Stimulated activated CD4-positive, alpha-beta T cell treated with anti-CD3 and anti-CD28 coated beads, Interleukin-15, amount 100 ng/mL, for 1 hour (primary cell): ENCODE measurements at places on chromosomes 7 and 10.

- no peak for DNase-seq
These were observed 64.7 kb downstream of the ZNF277 start for GRCh38 chr7:112271162-112271561.

DNA sequence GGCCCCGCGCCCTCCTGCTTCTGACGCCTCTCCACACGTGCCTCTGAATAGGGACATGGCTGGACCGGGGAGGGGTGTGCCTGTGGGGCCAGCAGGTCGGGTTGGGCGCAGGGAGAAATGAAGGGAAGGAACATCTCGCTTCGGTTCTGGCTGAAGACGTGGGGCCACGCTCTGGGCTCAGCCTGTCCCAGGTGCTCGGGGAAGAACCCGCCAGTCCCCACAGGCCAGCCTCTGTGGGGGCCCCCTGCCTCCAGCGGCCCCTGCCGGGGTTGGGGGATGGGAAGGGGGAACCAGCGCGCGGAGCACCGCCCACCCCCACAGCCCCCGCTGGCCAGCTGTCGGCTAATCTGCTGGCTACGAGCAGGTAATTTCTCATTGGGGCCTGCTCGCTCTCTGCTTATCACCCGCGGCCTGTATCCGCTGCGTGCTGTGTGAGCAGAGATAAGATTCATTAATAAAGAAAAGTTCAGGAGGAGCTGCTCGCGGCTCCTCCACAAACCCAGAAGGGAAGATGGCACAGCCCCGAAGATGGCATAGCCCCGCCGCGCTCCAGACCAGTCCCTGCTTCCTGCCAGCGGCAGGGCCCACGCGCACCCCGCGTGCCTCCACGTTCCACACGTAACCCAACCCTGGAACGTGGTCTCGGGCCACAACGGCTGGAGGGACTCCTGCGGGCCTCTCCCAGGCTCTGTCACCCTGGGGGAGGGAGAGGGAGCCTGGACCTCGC, 186.2 kb downstream of the ELFN1 start:
- no peak for DNase-seq

- no peak for DNase-seq
These were observed 603.7 kb upstream of the ADARB2 start for GRCh38 chr10:2340831-2341647.

- DNase-seq: no peak
These were observed 2.5 kb downstream of the HMX2 start for GRCh38 chr10:123150271-123150985.

- no peak for DNase-seq
These were observed 200.6 kb downstream of the GLRX3 start for GRCh38 chr10:130336617-130337304.

DNA sequence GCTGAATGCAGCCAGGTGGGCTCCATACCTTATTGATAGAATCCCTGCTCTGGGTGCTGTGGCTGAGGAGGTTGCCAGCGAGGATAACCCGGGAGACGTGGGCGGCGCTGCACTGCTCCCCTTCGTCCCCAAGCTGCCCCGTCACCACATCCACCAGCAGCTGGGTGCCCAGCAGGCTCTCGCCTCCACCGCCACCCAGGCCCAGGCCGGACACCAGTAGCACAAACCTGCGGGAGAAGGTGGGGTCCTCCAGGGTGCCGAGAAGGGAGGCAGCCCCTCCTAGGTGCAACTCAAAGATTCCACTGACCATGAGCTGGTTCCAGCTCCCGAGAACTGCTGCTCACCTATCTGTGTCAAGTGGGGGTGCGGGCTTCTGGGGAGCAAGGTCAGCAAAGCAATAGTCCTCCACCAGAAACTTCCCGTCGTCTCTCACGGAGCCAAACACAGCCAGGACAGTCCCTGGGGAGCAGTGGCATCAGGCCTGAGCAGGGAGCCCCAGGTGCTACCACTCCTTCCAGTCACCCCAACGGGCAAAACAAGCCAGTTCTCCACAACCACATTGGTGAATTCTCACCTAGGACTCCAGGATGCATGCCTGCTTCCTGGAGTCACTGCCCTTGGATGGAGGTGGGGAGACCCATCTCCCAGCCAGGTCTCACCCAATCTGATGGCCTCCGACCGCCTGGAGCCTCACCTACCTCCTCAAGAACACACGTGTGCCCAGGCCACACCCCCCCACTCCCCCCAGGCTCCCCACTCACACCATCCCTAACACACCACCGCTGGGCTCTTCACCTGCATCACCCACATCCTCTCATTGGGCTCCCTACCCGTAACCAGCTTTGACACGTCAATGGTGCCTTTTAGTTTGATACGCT, 6.3 kb downstream of the POLD2 start:
- DNase-seq: no peak

- no peak for DNase-seq
These were observed 61.8 kb upstream of the MET start for GRCh38 chr7:116610210-116610609.

GRCh38 chr10:35025916-35026315, 64.2 kb downstream of the CUL2 start:
- no peak for DNase-seq

GRCh38 chr10:44352316-44353127, 32.4 kb downstream of the CXCL12 start:
- DNase-seq: no peak

DNA sequence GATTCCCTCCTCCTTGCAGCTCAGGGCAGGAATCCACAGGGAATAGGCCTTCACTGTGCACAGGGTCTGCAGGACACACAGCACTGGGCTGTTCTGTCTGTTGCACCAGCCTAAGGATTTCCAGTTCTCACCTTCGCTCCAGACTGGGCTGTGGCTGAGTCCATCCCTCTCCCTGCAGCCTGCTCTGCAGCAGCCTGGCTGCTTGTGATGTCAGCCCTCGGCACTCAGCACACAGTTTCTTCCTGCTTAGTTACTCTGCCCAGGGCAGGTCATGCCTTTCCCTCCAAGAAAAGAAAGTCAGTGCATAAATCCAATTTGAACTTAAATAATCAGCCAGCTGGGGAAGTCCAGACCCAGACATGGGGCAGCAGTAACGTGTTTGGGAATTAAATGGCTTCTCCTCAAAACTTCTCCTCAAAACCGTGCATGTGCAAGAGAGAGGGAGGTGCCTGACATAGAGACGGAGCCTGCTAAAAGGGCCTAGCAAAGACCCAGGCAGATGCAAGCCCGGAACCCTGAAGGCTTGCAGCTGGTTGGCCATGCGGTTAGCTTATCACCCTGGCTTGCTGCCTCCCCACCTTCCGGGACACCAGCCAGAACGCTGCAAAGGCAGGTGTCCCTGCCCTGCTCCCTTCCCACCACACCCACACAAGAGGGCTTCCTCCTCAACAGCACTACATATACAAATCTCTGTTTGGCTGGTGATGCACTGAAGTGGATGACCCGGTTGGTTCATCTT, 10.9 kb upstream of the GDF2 start:
- DNase-seq: peak; percentile 16

GRCh38 chr7:40888499-40888898, 753.7 kb downstream of the SUGCT start:
- DNase-seq: no peak

DNA sequence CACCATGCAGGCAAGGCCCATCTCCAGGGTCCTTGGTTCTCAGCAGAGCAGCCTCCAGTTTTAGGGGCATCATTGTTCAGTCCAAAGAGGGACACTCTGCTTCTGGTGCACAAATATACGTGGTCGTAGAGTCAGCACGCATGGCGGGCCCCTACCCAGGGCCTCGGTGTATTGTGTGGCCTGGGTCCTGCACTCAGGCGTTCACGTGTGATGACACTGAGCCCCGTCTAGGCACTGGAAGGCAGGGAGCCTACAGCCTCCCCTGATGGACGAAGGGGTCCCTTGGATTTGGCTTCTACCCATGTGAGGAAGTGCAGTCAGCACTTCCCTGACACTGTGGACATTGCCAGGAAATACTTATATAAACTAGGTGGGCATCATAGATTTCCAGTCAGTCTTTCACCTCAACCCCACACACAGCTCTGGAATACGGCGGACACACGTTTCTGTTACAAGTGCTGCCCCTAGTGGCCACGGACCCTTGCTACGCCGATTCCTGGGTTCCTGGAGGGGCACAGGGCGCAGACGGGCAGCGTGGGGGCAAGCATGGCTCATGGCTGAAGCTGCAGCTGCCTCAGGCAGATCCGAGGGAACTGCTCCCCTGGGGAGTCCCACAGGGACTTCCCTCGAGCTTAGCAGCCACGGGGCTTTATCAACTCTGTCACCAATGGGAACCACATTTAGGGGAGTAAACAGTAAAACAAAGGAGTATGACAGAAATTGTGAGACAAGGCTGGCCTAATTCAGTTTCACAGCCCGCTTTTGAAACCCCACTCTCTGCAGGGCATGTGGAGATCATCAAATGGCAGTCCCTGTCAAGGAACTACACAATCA, 25.4 kb downstream of the AIFM2 start:
- DNase-seq: no peak

DNA sequence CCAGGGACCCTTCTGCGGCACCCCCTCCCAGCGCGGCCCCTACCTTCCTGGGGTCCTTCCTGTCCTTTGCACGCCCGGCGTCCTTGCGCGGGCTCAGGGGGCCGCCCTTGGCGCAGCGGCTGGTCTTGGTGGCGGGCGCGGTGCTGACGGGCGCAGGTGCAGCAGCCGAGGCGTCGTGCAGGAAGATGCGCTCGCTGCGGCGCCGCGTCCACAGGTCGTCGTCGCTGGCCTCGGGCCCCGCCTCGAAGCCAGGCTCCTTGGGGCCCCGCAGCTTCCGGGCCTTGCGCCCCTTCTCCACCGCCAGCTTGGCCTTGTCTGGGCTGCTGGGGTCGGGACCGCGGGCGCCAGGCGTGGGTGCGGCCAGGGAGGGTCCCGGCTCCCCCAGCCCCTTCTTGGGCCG, 49.8 kb downstream of the SLC29A4 start:
- DNase-seq: no peak

- no peak for DNase-seq
These were observed 179.9 kb upstream of the TMEM72 start for GRCh38 chr10:44731283-44731682.

- no peak for DNase-seq
These were observed 113.6 kb upstream of the ZMIZ1 start for GRCh38 chr10:78955206-78955605.

- DNase-seq: no peak
These were observed 151.6 kb downstream of the KIAA1217 start for GRCh38 chr10:24360282-24361127.

GRCh38 chr10:62354916-62355315, 19.3 kb upstream of the ZNF365 start:
- DNase-seq: no peak

- DNase-seq: no peak
These were observed 70.6 kb downstream of the WAPL start for GRCh38 chr10:86450806-86451603.

DNA sequence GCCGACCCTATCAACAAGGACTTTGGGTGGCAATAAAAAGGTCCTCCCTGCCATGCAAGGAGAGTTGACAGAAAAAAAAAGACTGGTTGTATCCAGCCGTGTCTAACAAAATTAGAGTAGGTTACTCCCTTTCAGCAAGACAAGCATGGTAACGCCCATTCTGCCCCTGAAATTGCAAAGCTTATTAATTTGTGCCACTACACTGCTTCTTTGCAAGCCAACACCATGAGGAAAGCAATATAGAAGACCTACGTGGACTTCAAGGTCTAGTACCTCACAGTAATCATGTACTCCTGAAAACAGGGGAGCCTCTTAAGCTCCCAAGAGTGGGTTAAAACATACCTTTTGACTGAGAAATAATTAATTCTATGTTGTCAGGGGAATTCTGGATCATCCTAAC, 90.3 kb downstream of the FRMPD2 start:
- no peak for DNase-seq

DNA sequence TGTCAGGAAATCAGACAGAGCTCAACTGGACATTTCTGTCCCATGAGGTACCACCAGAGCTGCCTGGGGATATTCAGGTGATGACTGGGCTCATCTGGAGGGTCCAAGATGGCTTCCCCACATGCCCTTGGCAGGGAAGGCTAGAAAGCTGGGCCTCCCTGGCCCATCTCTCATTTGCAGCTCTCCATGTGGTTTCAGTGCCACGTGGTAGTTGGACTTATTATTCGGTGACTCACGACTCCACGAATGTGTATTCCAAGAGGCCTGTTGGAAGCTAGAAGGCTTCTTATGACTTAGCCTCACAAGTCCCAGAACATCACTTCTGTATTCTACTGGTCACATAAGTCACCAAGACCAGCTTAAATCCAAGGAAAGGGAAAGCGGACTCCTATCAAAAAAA, 22.8 kb downstream of the NSMCE4A start:
- no peak for DNase-seq

DNA sequence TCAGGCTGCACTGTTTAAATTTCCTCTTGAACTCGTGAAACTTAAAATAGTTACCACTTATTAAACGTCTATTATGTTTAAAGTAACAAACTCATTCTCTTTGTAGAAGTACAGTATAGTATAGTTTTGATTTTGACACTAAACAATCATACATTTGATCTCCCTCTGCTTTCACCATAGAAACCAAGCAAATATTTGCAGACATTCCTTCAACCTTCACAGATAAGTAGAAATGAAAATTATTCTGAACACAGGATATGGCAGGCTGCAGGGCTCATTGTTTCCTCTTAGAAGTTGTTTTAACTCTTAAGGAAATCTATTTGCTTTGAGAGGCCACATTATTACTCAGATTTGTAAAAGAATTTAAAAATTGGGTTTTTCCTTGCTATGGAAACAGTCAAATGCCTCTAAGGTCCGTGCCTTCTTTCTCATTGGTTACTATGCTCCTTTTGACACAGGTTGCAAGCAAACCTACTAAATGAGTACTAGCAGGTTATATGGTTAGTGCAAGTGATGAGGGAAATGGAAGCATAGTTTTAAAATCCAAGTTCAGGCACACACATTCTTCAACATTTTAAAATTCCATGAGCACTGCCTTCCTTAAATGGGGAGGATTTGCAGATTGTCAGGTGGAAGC, 92.8 kb upstream of the FAM133B start:
- no peak for DNase-seq

DNA sequence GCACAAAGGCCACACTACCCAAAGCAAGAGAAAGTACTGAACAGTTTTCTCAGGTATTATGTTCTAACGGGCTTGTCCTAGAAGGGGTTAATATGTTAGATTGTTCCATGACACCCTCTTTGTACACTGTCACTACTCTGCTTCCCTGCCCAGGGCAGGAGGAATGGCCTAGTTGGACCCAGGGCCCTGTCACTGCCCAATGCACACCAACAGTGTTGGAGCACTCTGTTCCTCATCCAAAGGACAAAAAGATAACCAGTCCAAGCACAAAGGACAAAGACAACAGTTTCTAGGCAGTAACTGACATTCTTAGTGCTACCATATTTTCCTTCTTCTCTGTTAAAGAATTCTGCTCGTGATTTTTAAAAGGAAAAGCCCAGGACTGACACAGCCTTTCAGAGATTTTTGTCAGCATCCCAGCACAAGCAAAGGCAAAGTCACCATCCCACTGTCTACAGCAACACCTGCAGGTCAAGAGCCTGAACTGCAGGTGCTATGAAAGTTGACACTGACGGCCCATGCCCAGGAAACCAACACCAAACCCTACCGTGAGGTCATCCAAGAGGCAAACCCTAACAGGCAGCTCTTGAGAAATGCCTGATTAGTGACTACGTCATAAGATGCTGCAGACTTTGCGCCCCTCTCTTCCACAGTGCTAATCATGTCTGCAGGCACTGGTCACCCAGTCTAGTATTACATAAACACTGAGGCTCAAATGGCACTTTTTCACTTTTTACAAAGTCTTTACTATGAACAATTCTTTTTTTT, 13.2 kb downstream of the NUDCD3 start:
- peak; percentile 31 for DNase-seq

- no peak for DNase-seq
These were observed 92.6 kb downstream of the POLL start for GRCh38 chr10:101495324-101495925.
